ENCODE measurements at places on chromosomes 4 and X.

GRCh38 chr4:3851211-3851610, 85.0 kb downstream of the ADRA2C start:
- peak; percentile 10 for DNase-seq

DNA sequence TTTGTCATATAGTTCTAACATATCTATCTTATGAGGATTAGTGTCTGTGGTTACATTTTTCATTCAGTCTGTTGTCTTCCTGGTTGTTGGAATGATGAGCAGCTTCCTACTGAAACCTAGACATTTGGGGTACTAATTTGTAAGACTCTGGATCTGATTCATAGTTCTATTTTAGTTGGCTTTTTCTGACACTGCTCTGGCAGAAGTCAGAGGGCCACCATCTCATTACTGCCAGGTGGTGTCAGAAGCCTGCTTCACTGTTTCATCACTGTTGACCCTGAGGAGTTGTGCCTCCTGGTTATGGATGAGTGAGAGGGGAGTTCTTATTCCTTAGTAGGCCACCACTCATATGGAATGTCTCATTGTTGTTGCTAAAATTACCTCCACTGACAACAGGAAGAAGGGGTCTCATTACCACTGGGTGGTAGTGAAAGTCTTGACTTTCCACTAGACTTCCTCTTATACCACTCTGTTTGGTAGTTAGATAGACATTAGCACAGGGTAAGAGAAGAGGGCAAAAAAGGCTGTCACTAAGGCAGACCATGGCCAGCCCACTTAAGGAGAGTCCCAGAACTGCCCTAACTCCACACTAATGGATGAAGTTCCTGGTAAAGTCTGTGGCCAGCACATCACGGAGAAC, 395.2 kb downstream of the SPOCK3 start:
- DNase-seq, result no peak

GRCh38 chr4:6767386-6767747, 15.2 kb upstream of the KIAA0232 start:
- DNase-seq, result no peak

DNA sequence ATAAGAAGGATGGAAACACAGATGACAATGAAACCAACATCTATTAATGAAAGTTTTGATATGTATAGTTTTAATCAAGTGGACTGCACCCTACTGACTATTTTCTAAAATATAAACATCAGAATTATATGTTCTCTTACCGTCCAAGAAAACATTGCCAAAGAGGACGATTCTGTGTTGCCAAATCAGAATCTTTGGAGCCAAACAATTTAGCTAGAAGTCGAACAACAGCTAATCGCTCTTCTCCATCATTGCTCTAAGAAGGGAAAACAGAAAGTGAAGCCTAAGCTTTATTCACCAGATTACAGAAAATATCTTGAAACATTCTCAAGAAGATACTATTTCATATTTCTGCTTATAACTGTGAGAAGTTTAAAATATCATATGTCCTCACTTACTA, 64.2 kb downstream of the PDS5A start:
- no peak for DNase-seq

GRCh38 chr4:145538596-145538995, 56.9 kb downstream of the SMAD1 start:
- no peak for DNase-seq

GRCh38 chr4:59180161-59180560, 2020.0 kb upstream of the ADGRL3 start:
- DNase-seq, result no peak

GRCh38 chr4:85369703-85370380, 105.1 kb upstream of the ARHGAP24 start:
- no peak for DNase-seq

GRCh38 chrX:19810006-19810774, 77.2 kb downstream of the SH3KBP1 start:
- DNase-seq, result no peak

- no peak for DNase-seq
Measured at GRCh38 chr4:153216546-153216945, 12.3 kb downstream of the TRIM2 start.

DNA sequence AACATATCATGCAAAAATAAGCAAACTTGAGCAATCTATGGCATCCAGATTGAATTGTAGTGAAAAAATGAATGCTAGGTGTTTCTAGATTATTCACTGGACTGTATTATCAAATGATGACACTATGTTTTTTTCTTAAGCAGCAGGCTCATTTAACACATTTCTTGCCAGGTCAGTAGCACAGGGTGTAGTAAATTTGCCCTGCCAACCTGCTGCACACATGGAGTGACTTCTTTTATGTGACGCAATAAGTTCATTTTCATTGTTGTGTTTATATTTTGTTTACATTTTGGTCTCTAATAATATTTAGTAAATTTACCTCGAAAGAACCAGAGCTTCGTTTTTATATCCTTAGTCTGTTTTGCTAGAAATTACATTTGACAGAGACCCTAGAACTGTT, 9.5 kb downstream of the VBP1 start:
- DNase-seq, result no peak

GRCh38 chr4:108013955-108014354, 24.3 kb downstream of the HADH start:
- no peak for DNase-seq

GRCh38 chr4:128859887-128860677, 50.6 kb downstream of the JADE1 start:
- peak; percentile 93 for DNase-seq

GRCh38 chrX:13937370-13938050, 92.2 kb downstream of the GEMIN8 start:
- DNase-seq, result peak; percentile 32

DNA sequence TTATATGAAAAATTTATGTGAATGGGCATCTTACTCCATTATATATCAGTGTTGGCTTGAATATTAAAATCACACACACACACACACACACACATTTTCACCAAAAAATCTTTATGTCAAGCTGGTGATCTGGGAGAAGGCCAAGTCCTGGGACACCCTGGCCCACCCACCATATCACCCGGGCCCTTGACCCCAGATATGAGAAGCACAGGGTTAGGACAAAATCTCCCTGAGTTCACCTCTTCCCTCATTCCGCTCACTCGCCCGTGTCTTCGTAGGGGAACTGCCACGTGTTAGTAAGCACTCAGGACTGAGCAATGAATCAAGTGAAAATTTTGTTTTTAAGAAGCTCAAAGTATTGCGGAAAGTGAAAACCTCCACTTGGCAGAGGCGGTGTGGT, 103.8 kb upstream of the PSAPL1 start:
- DNase-seq, result no peak

DNA sequence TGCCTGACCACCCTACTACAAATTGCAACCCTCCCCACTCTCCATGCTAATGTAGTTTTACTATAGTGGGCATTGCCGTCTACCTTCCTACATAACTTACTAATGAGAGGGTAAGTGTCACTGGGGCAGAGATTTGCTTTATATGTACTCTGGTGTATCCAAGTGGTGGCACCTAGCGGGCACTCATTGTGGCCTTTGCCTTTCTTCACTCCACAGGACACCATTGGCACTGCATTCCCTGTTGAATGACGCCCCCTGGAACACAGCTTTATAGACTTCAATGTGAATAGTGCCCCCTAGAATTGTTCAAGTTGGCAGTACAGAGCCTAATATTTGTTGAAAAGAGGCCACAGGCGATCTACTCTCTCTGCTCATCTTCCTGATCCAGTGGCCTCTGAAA, 215.8 kb downstream of the MID1IP1 start:
- DNase-seq, result no peak

- DNase-seq, result no peak
Measured at GRCh38 chr4:14837860-14838259, 164.4 kb upstream of the CPEB2 start.

DNA sequence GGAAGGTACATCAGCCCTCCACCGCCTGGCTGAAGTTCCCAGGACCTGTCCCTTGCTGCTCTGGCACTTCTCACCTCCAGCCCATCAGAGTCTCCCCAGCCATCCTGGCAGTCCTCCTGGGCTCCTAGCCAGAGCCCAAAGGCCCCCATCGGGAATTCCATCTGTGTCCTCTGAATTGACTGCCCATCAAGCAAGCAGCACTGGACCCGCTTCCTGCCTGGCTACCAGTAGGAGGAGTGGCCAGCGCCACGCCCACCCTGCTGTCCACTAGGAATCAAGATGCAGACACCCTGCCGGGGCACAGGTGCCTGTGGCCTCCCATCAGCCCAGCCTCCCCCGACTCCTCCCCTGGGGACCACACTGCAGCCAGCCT, 47.2 kb downstream of the C4orf50 start:
- DNase-seq, result no peak

DNA sequence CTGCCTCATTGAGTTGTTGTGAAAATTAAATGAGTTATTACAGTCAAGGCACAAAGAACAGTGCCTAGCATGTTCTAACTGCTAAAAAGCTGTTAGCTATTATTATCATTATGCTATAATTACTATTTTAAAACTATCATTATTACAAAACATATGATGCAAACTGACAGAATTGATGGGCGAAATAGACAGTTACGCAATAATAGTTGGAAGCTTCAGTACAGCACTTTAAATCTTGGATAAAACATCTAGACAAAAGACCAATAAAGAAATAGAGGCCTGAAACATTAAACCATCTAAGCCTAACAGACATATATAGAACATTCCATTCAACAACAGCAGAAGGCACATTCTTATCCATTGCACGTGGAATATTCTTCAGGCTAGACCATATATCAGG, 73.0 kb downstream of the TAB3 start:
- no peak for DNase-seq

DNA sequence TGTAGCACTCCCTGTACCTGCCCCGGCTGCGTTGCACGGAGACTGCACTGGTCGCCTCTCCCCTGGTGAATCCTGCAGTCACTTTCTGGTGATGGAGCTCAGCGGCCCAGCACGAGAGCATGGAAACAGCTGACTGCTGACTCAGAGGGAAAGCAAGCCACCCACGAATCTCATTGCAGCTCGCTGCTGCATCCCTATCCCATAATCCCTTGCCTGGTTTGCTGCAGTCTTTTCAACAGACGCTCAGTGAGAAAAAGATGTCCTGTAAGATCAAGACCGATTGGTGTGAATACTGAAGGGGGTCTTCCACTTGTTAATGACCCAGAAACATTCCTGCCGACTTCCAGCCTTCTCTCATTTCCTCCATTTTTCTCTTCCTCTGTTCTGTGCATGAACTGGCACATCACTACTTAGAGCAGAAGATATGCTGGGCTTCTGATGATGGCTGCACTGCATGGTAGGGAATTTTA, 52.9 kb downstream of the TRIM2 start:
- peak; percentile 72 for DNase-seq

- no peak for DNase-seq
Measured at GRCh38 chr4:1367936-1368289, 20.9 kb downstream of the UVSSA start.

- DNase-seq, result no peak
Measured at GRCh38 chrX:95640226-95640625, 1044.4 kb upstream of the DIAPH2 start.

- no peak for DNase-seq
Measured at GRCh38 chr4:8617486-8618040, 25.0 kb downstream of the CPZ start.

DNA sequence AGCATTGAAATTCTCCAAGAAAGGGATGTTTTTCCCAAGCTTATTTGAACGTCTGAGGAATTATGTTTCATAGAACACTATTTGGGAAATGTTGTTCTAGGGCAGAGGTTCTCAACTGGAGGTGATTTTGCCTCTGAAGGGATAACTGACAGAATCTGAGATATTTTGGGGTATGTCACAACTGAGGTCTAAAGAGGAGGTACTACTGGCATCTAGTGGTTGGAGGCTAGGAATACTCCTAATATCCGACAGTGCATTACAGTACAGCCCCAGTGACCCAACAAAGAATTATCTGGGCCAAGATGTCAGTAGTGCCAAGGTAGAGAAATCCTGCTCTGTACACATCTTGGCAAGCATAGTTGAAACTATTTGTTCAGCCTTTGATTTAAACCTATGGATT, 6.4 kb downstream of the HSPA4L start:
- DNase-seq, result no peak

DNA sequence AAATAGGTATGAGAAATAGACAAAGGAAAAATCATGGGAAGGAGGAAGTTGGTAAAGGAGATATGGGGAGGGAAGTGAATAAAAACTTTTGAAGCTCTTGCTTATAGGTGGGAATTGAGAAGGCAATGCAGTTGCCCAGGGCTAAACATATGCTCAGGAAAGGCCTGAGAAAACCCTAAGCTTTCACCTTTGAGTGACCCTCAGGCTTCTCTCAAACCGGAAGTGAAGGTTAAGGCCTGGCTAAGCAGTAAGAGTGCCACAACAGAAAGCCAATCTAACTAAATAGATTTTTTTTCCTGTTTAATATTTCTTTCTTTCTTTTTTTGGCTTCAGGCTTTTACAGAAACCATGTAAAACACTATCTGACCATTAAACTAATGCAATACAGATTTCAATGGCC, 69.5 kb upstream of the GABRA3 start:
- DNase-seq, result no peak

- no peak for DNase-seq
Measured at GRCh38 chr4:181933471-181933870, 309.7 kb upstream of the TENM3 start.

GRCh38 chr4:48028696-48029095, 12.1 kb downstream of the NIPAL1 start:
- no peak for DNase-seq

- DNase-seq, result peak; percentile 9
Measured at GRCh38 chr4:123701131-123701575, 304.6 kb downstream of the SPRY1 start.

GRCh38 chr4:2263926-2264321, 2.0 kb upstream of the MXD4 start:
- DNase-seq, result no peak

DNA sequence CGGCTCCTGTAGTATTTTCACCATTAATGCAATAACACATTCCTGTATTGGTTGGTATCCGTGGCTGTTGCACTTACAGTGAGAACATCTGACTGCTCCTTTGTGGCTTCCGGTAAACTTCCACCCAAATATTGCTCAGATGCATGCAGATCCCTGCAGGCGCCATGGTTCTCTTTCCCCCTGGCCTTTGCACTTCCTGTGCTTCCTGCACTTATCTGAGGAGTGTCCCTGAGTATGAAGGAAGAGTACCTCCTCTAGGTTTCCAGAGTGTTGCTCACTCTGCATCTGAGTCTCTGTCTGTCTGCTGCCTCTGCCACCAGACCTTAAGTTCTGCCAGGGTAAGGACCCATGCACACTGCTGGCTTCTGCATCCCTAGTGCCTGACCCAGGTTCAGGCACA, 117.2 kb upstream of the SLC34A2 start:
- DNase-seq, result no peak

DNA sequence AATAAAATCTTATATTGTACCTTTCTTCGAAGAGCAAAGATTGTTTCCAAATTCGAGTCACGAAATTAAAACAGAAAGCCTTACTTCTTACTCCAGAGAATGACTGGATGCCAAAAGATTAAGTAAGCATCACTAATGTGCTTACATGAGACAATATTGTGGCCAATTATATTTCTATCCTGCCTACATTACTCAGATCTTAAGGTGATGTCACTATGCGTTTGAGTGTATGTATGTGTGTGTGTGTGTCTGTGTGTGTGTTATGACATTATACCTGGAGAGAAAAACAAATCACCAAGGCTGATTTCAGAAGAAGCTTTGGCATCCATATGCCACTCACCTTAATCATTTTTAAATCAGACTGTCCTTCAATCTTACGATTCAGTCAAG, 556.3 kb downstream of the PPARGC1A start:
- DNase-seq, result peak; percentile 45

Measured in fibroblast of upper back skin (primary cell).